ENCODE measurements at places on chromosomes 7 and 10. TPM values are rescaled to one million over a fixed set of nuclear protein-coding genes. Genes with fewer than 3 reads are reported as not detected.

DNA sequence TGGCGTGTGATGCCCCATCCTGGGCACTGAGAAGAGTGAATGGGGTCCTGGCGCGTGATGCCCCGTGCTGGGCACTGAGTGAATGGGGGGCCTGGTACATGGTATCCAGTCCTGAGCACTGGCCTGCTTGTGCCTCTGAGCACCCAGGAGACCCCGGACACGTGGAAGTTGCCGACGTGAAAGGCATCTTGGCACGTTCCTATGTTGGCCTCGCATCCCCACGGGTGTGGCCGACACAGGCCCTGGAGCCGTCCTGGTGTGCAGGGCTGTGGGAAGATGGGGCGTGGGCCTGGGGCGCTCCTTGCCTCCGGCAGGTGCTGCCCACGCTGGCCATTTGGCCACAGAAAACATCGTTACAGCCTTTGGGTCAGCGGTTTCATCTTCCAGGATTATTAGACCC, 35.5 kb downstream of the CFAP46 start:
- H3K4me3 ChIP-seq, result no peak overlapping the region
- no peaks in the 10 kb centered on the region for H3K36me3 ChIP-seq
- DNase-seq, result no peak

- DNase-seq, result no peak
- no peak overlapping the region for H3K27ac ChIP-seq
- H3K36me3 ChIP-seq, result no peaks in the 10 kb centered on the region
- no peaks in the 10 kb centered on the region for H3K27me3 ChIP-seq
- H3K4me1 ChIP-seq, result no peaks in the 10 kb centered on the region
- no peak overlapping the region for H3K4me3 ChIP-seq
These were observed 607.6 kb upstream of the PFKP start for GRCh38 chr10:2459713-2460112.

GRCh38 chr7:141563956-141564623, 12.9 kb downstream of the AGK start:
- no peak for DNase-seq
- H3K27me3 ChIP-seq, result no peaks in the 10 kb centered on the region
- H3K27ac ChIP-seq, result no peak overlapping the region
- peaks cover 50% of the 10 kb centered on the region for H3K36me3 ChIP-seq
- no peak overlapping the region for H3K4me3 ChIP-seq

The CTAGE15 gene
- not detected for total RNA-seq
